ENCODE measurements at places on chromosomes 1 and 21.

DNA sequence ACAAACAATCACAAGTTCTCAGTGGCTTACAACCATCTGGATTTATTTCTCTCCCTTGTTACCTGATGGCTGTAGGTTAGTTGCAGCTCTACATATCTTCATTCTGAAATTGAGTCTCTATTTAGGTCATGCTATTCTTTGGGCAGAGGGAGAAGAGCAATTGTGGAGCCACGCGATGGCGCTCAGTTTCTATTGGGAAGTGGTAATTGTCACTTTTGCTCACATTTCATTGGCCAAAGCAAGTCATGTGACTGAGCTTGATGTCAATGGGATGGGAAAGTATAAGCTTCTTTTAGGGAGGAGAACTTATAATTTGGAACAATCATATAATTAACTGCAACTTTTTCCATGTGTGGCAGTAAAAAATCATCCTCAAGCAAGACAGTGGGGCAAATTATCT, 166.5 kb downstream of the LMO4 start:
- DNase-seq: no peak

- DNase-seq: no peak
These were observed 119.4 kb downstream of the KCNJ15 start for GRCh38 chr21:38376235-38376634.

DNA sequence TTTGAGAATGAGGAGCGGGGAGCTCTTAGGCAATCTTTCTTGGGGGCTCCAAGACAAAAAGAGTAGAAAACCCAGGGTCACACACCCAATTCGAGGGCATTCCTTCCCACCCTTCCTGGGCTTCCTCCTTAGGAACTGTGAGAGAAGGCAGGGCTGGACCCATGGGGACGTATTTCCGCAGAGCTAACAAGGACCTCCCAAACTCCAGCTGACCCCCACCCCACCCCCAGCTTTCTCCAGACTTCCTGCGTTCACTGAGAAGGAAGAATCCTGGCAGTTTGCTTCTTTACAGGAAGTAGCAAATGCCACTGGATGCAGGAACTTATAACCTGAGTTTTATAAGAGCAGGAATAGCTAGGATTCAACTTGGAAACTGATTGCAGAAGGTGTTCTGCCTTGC, 2.7 kb upstream of the LHX9 start:
- DNase-seq: no peak

- no peak for DNase-seq
These were observed 25.2 kb downstream of the TP73 start for GRCh38 chr1:3677484-3677883.

DNA sequence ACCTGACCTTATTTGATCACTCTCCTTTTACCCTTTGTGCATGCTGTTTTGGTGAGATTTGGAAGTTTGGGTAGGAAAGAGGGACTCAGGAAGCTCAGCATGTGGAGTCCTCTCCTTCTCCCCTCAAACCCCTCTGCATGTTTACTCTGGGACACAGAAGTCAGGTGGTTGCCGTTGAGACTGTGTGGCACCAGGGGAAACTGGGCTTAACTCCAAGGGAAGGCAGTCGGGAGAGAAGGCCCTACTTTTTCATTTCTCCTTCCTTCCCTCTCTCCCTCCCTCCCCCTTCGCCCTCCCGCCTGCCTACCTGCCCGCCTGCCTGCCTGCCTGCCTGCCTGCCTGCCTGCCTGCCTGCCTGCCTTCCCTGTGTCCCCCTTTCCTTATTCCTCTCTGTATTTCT, 34.8 kb upstream of the TTC22 start:
- no peak for DNase-seq

Measured in stimulated activated naive CD8-positive, alpha-beta T cell treated with anti-CD3 and anti-CD28 coated beads, Interleukin-15, Interleukin-2, amounts not matched to agents 100 U/mL and 50 U/mL, for 24 hours (primary cell).